ENCODE measurements at places on chromosomes 5 and 9. TPM values are rescaled to one million over a fixed set of nuclear protein-coding genes. Genes with fewer than 3 reads are reported as not detected.

GRCh38 chr9:127746959-127747569 lies 12.0 kb upstream of the TOR2A start:
- H3K27me3 ChIP-seq = peaks cover 16% of the 10 kb centered on the region
- no peaks in the 10 kb centered on the region for H3K36me3 ChIP-seq
- H3K27ac ChIP-seq = no peak overlapping the region
- H3K4me1 ChIP-seq = no peaks in the 10 kb centered on the region
- H3K4me3 ChIP-seq = no peak overlapping the region
- no peak for DNase-seq

GRCh38 chr5:44679214-44679613 lies 129.5 kb upstream of the MRPS30 start:
- H3K4me3 ChIP-seq = no peak overlapping the region
- H3K27ac ChIP-seq = no peak overlapping the region
- DNase-seq = no peak

DNA sequence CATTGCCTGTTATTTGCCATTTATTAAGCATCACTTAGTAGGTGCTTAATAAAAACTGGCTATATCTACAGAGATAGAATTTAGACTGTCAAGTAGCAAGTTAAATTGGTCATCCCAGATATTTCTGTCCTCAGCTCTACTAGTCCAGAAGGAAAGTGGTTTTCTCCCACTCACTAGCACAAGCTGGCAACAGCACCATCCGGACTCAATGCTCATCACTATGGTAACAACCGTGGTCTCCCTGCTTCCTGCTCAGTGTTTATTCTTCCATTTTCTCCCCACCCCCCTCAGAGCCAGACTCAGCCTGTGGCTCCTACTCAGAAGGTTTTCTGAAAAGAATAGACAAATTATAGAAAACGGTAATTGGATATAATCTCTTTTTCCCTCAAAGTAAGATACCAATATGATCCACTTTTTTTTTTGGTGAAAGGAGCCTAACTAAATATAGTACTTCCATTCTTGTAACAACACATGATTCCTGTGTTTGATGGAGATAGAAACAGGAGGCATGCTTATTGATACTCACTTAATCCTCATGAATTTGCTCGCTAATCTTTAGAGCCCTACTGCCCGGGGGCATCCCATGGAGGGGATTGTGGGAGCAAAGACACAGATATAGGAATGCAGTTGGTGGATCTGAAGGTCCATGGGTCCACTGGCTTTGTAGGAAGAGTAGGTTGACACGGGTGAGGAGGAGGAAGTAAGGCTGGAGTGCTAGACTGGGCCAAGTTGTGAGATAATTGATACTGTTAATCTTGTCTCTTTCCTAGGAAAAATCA lies 191.4 kb downstream of the MAN2A1 start:
- peaks cover 2% of the 10 kb centered on the region for H3K4me1 ChIP-seq
- no peak overlapping the region for H3K27ac ChIP-seq
- peak; percentile 68 for DNase-seq
- no peak overlapping the region for H3K4me3 ChIP-seq
- H3K36me3 ChIP-seq = no peaks in the 10 kb centered on the region

Gene PCDHGA11
- total RNA-seq = 5.9 TPM

Gene CD180
- not detected for total RNA-seq
